Nasal cavity respiratory epithelium epithelial cell of viscerocranial mucosa (primary cell): ENCODE measurements at places on chromosomes 13 and 19. TPM values are rescaled to one million over a fixed set of nuclear protein-coding genes. Genes with fewer than 3 reads are reported as not detected.

Gene KIR2DL1
- not detected in 2 replicates for total RNA-seq

Gene CYP4F22
- total RNA-seq: under 0.01 TPM in 1 of 2 replicates, not detected in the other

Gene CYP4F2
- total RNA-seq: under 0.01 TPM in 1 of 2 replicates, not detected in the other

Gene COL4A1
- total RNA-seq: 11.3 and 45.3 TPM in 2 replicates

Gene CYP2S1
- 19.5 and 44.2 TPM in 2 replicates for total RNA-seq

Gene VAV1
- total RNA-seq: 1.7 TPM in 1 of 2 replicates, not detected in the other

Gene USHBP1
- not detected in 2 replicates for total RNA-seq

Gene SLC10A2
- total RNA-seq: not detected in 2 replicates

Gene FAM216B
- total RNA-seq: not detected in 2 replicates

Gene PCDH9
- total RNA-seq: 0.34 and 0.93 TPM in 2 replicates

Gene TEKTIP1
- total RNA-seq: 0.14 TPM in 1 of 2 replicates, not detected in the other

Gene ZNF681
- total RNA-seq: 0.34 and 1.5 TPM in 2 replicates

Gene WDR88
- not detected in 2 replicates for total RNA-seq

Gene GZMM
- not detected in 2 replicates for total RNA-seq

Gene C5AR1
- total RNA-seq: under 0.01 and 1.5 TPM in 2 replicates
